ENCODE measurements at places on chromosomes 5 and 9.
A peak's percentile ranks its signal among the peaks of the same experiment; 100 is the strongest.

DNA sequence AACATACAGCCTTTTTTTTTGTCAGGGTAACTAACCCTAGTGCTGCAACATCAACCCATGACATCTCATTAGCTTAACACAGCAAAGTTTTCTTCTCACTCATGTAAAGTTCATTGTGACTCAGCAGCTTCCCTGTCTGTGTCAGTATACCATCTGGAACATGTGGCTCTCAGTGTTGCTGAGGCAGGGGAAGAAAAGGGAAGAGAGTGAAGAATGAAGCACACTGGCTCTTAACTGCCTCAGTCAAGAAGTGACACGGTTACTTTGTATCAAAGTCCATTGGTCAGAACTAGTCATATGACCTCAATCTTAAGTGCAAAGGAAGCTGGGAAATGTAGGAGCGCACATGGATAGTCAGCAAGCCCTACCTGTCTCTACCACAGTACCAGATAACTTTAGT is 185.0 kb upstream of the ELL2 start:
- DNase-seq: no peak

GRCh38 chr5:124572971-124573370 is 173.5 kb downstream of the ZNF608 start:
- no peak for DNase-seq

DNA sequence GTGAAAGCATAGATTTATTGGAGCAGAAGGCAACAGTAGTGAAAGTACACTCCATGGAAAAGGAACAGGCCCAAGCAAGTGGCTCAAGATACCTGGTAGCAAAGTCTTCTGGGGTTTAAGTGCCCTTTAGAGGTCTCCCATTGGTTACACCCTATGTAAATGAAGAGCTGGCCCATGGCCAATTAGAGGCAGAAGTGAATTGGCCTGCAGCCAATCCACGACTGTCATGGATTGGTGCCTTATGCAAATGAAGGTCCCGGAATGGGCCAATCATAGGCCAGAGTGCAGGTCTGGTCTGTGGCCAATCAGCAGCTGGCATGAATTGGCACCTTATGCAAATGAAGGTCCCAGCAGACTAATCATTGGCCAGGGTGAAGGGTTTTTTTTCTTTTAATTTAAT is 64.2 kb upstream of the PCSK5 start:
- no peak for DNase-seq

DNA sequence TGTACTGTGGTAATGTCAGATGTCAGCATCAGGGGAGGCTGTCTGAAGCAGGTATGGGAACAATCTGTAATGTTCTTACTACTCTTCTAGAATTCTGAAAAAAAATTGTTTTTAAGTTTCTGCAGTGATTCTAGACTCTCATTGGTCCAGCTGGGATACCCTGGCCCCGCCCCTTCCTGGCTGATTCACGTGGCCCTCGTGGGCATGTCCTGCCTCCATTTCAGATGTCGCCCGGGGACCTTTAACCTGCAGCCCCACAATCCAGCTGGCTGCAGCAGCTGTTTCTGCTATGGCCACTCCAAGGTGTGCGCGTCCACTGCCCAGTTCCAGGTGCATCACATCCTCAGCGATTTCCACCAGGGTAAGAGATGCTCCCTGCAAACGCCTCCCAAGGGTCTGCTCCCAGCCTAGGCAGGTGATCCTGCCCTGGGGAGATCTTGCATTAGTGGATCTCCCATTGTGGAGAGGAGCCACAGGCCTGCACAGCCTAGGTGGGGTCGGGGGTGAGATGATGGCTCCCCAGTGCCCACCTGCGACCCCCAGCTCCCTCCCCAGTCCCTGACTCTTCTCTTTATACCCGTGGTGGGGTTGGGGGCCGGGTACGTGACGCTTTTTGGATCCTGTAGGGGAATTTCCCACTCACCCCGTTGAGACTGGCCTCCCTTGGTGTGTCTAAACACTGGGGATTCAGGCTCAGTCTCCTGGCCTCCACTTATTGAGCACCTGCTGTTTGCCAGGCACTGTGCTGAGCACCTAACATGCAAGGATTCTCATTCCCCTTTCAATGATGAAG is 36.5 kb downstream of the LAMC3 start:
- DNase-seq: peak; percentile 29

- no peak for DNase-seq
Observed at GRCh38 chr9:6133346-6134063, 82.1 kb upstream of the IL33 start.

DNA sequence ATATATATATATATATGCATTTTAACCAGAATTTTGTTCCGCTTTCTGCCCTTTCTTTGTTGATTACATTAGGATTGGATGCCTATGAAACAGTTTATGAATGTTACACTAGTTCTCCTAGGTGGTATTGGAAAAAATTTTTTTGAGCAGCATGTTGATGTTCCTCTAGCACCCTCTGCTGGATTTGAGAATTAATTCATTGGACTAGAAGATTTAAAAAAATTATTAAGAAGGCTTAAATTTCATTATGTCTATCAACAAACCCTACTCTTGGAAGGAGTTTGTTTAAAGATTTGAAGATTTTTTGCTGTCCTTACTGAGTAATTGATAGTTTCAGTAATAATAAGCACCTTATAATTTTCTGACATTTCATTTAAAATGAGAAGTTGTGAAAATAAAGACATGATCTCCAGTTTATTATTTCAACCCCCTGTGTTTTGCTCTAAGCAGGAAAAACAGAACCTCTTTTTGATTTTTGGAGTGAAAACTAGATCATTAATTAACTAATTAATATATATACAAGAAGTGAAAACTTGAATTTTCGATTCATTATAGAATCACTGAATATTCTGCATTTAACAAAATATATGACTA is 89.6 kb downstream of the CCDC171 start:
- DNase-seq: no peak

GRCh38 chr9:105401651-105402050 is 46.2 kb upstream of the FSD1L start:
- no peak for DNase-seq

- DNase-seq: no peak
Observed at GRCh38 chr5:114377946-114378345, 16.1 kb downstream of the KCNN2 start.

DNA sequence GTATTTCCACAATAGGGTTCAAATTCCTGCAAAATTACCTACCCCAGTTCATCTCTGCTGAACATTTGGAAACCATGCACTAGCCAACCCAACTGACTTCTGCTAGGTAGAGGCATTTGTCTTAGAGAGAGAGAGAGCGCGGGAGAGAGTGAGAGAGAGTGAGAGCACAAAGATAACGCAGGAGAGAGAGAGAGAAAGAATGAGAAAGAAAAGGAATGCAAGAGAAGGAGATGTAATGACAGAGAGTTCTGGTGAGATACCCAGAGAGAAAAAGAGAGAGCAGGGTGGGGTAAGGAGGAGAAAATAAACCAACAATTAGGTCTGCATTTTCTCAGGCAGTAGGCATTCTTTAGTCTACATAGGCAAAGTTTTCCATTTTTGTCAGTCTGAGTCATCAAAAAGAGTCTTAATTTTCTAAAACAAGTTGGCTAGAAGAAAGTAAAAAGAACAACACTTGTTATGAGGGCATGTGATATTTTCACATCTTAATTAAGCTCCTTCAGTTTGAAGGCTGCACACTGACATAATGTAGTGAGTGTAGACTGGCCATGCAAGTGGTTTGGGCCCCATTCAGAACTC is 98.2 kb downstream of the MAP1B start:
- no peak for DNase-seq

GRCh38 chr5:179872828-179873575 is 14.4 kb upstream of the MRNIP start:
- no peak for DNase-seq

- DNase-seq: no peak
Observed at GRCh38 chr5:53643445-53643844, 83.0 kb downstream of the NDUFS4 start.

GRCh38 chr5:78985725-78986223 is 664 bp upstream of the ARSB start:
- DNase-seq: peak; percentile 30

DNA sequence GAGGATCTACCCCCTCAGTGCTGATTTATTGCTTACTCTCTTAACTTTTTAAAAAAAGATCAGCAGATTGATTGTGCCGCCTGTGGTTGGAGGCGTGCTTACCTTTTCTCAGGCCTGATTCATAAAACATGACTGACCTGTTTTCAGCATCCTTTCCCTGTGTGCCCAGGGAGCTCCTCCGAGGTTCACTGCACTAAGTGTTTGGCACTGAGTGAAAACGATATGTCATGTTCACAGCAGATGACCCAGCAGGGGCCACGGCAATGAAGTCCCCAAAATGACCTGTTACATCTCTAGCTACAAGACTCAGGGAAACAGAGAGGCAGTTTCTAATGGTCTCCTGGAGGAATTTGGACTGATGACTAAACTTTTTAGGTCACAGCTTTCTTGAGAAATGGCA is 69.9 kb downstream of the INSYN2B start:
- no peak for DNase-seq

DNA sequence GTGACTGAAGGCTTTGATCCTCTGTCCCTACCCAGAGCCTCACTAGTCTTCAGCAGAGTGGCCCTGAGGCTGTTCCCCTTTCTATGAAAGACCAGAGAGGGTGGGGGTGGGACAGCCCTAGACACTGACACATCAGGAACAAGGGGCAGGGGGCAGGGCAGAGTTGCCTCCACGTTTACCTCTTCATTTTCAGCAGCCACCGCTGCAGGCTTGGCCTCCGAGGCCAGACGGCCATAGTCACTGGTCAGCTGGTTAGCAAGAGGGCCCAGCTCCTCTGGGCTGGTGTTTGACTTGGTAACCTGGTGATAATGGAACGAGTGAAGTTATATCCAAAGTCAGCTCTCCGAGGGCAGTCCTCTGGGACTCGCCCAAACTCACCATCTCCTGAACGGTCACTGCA is 15.6 kb upstream of the TPM2 start:
- no peak for DNase-seq

DNA sequence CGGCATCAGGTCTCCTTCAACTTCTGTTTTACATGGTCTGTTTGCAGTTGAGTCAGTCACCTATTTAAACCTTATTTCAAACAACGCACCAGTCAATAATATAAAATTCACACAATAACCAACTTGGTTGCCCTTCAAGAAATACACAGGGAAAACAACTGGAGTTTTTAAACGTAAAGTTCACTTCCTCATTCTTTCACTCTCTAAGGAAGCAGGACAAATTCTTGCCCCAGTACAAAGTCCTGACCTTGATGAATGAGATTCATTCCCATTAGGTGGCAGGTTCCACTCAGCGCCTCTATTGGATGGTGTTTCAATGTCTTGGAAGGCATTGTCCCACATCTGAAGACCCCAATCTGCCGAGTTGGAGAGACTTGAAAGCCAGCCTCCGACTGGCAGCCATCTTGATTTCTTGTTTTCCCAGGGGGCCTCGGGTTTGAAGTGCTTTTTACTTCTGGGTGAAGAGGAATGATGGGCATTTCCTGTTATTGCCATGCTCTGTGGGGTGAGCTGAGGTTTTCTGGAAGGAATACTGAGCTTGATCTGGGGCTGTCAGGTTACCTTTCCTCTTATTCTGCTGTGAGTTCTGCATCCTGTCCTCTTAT is 105.0 kb downstream of the ACER2 start:
- DNase-seq: no peak

- DNase-seq: peak; percentile 34
Observed at GRCh38 chr9:129436751-129437625, 183.9 kb downstream of the C9orf50 start.

DNA sequence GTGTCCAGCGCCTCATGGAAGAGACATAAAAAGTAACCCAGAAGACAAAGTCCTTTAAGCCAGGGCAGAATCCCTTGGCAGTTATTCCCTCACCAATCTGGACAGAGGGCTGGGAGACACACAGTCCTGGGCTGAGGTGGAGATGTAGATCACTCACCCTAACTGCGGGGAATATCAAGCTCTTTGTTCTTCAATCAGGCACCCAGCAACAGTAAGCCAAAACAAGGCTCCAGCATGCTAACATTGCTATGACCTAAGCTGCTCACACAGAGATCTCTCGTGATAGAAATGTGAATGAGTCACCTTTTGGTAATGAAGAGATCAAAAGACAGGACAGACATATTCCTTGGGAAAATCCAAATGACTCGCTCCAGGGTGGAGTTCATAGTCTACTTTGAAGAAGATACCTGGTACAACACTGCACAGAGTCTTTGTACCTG is 101.3 kb downstream of the FBN2 start:
- DNase-seq: no peak

DNA sequence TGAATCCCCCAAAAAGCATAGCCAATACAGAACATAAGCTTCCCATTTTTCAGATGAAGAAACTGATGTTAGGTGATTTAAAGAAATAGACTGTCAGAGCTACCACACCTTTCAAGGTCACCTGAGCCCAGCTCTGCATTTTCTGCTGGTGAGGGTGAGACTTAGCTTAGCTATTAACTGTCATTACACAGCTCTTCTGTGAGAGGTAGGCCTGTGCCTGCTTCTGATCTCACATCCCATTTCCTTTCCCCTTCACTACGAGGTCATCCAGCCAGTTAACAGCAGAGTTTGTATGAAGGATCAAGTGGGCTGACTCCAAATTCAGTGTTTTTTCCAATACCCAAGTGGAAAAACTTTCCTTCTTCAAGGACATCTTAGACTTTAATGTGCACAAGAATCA is 528.6 kb upstream of the CLINT1 start:
- DNase-seq: no peak

GRCh38 chr5:180631549-180632383 is 17.6 kb downstream of the FLT4 start:
- no peak for DNase-seq

DNA sequence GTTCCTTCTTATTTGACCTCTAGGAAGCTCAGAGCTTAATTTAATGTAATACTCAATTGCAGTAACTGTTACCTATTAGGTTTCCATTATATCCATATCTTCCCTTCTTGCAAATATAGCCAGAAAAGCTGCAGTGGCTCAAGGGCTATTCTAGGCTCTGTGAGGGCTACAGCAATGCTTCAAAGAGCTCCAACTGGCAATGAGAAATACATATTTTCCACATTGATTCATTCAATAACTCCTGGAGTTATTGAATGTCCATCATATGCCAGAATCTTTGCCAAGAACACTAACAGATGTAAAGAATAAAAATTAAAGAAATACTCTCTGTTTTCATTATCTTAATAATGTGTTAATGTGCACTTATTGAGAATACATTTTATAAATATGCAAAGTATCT is 396.9 kb upstream of the PAPPA start:
- DNase-seq: no peak

Data from stimulated activated CD4-positive, alpha-beta T cell treated with anti-CD3 and anti-CD28 coated beads, Interleukin-12 subunit alpha, Interleukin-12 subunit beta, amount 100 ng/mL, for 4 hours (primary cell).